ENCODE measurements at places on chromosomes 4 and X.

- no peak for DNase-seq
Observed at GRCh38 chr4:76703676-76704075, 194.3 kb downstream of the SOWAHB start.

- no peak for DNase-seq
Observed at GRCh38 chr4:37584071-37584470, 102.1 kb downstream of the RELL1 start.

- no peak for DNase-seq
Observed at GRCh38 chr4:59881632-59882031, 1318.5 kb upstream of the ADGRL3 start.

DNA sequence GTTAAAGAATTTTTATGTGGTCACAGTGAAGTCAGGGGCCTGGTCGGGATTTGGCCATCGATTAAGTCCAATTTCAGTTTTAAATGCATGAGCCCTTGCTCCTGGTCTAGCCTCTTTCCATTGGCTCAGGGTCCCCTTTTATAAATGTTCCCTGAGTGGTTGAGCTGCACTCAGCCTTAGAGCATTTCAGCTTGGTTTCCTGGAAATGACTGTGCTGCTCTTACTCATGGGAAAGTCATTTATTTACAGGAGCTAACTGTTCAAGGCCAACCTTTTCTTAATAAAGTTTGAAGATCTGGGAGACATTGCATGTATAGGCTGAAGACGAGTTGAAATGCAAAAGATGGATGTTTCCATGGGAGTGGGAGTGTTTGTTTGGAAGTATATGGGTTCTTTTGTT is 98.8 kb upstream of the CLNK start:
- no peak for DNase-seq

- no peak for DNase-seq
Observed at GRCh38 chr4:108458681-108459080, 161.7 kb upstream of the RPL34 start.

DNA sequence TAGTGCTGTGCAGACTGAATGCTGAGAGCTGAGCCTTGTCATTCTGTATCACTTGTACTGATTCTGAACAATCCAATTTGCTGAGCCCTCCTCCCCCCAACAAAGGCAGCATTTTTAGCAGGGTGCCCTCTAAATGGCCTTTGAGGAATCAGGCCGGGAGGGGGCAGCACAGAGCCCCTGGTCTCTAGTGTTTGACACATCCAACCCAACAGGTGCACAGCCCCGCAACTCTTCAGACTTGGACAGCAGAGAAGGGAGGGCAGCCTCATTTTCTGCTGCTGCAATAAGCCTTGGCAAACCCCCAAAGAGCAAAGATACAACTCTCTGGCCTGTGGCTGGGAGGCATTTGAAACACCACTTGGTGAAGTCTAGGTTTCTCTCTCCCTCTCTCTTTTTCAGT is 3.4 kb downstream of the ATP1B4 start:
- DNase-seq = peak; percentile 3

DNA sequence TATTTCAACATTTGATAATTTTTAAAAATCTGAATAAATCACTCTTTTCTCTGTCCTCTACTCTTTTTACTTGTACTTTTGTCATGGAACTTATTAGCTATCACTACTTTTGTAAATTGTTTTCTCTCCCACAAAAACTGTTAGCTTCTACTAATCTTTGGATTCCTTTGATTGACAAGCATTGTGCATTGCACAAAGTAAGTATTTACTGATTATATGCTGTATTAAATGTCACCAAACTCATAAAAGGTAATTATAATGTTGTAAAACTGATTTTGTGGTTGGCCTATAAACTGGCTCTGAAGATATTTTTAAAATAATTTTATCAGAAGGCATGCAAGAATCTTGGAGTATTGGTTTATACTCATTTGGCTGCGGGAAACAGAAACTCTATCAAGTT is 15.0 kb upstream of the SEC24B start:
- DNase-seq = no peak

GRCh38 chr4:169018406-169018805 is 8.4 kb upstream of the CBR4 start:
- no peak for DNase-seq

DNA sequence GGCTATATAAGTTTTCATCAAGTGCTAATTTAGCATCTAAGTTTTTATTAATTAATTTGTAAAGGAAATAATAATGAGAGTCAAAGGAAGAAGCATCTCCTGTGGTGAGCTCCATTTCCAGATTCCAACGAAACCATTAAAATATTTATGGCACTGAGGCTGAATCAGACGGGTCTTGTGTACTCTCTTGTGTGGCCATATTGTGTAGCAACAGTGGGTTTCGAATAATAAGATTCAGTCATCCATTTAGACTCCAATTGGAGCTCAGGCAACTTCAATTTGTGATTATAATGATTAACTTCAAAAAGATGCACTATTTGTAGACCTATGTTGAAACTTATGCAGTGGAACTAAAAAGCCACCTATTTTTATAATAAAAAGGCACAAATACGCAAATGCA is 82.4 kb downstream of the SNCA start:
- DNase-seq = no peak

All from NCI-H146 (cell line).